ENCODE measurements at places on chromosomes 5 and 9.
A peak's percentile ranks its signal among the peaks of the same experiment; 100 is the strongest.

GRCh38 chr9:78030553-78031443 is 813 bp downstream of the GNAQ start:
- DNase-seq: peak; percentile 36

GRCh38 chr9:124197177-124198095 is 60.3 kb upstream of the NEK6 start:
- DNase-seq: no peak

DNA sequence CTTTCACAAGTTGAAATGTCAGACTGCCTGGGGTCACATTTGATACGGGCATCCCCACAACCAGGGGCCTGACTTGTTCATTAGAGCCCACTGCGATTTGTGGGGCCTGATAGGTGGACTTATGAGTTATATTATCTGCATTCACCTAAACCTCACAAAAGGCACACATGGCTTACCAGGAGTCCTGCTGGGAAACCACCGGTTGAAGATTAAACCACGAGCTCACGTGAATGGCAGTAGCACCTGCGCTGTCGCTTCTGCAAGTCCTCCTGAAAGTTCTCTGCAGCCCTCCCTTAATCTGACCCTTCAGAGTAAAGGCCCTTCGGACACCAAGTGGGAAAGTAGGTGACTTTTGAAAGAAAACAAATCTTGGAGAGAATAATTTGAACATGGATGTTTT is 68.9 kb downstream of the PPIC start:
- DNase-seq: no peak

DNA sequence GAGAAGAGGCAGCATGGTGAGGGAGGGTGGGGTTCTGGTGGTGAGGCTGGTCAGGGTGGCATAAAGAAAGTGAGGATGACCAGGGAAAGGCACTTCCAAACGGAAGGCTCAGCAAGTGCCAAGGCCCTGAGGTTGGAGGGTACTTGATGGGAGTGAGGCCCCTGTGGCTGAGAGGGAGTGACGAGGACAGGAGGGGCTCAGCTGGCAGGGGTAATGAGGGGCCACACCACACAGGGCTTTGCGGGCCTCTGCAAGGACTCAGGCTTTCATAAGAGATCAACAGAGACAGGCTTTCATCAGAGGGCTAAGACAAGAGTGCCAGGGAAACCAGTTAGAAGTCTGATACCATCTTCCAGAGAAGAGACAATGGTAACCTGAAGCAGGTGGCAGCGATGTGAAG is 23.6 kb downstream of the ARPC5L start:
- no peak for DNase-seq

DNA sequence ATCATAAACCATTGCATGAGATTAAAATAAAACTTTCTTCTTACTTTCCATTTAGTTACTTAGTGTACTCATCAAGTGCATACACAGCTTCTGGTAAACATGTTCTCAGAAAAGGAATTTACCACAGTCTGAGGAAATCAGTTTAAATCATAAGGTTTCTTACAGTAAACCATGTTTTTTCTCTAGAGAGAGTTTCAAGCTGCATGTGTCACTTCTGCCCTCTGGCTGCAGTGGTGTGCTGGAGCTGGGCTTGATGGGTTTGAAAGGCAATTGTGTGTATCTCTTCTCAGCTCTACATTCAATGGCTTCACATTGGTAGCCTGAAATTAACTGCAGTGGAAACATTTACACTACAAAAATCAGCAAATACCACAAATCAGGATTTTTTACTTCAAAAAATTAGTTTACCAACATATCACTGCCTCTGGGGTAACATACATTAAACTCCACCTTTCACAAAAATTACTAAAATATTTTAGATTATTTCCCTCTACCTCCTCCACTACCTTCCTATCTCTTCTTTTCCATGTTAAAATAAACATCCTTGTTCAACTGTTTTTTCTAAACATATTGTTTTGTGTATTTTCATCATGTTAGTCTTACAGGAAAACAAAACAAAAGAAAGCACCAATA is 414.3 kb downstream of the ANXA1 start:
- peak; percentile 0 for DNase-seq

GRCh38 chr5:17482790-17483189 is 15.2 kb upstream of the TAF11L2 start:
- no peak for DNase-seq

- no peak for DNase-seq
These were observed 9.7 kb upstream of the LRRC70 start for GRCh38 chr5:62568800-62569432.

DNA sequence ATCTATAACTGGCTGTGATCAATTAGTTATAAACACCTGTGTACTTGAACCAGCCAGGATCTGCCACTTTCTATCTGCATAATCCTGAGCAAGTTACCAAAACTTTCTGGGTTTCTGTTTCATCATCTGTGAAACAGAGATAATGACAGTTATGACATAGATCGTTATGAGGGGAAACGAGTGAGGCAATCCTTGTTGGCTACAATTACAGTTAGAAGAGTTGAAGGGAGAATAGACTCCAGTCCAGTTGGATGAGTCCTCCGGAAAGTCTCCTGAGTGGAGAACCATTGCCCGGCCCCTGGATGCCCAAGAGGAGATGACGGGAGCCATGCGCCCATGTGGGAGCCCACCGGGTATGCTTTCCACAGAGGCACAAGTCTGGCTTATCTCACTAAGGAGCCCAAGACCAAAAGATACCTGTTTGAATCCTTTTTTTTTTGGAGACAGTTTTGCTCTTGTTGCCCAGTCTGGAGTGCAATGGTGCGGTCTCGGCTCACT is 4.5 kb downstream of the PDE6A start:
- DNase-seq: no peak

DNA sequence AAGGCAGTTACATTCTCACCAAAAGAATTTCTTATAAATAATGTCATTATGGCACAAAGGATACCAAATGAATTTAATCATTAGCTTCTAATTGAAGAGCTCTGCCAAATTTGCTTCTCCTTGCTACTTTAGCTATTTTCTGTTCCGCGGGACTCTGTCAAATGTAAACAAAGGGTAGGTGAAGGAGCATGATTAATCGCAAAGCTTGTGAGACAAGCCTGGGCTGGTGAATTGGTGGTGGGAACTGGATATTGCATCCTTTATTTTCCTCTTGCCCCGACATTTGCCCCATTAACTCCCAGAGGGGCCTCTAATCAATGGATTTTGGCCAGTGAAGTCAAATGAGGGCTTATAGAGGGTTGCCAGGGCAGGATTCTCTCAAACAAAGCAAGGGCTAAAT is 234.2 kb upstream of the RFX3 start:
- DNase-seq: no peak

- DNase-seq: no peak
These were observed 19.9 kb downstream of the URM1 start for GRCh38 chr9:128390813-128391711.

GRCh38 chr5:16486711-16487111 is 21.1 kb upstream of the ZNF622 start:
- no peak for DNase-seq

DNA sequence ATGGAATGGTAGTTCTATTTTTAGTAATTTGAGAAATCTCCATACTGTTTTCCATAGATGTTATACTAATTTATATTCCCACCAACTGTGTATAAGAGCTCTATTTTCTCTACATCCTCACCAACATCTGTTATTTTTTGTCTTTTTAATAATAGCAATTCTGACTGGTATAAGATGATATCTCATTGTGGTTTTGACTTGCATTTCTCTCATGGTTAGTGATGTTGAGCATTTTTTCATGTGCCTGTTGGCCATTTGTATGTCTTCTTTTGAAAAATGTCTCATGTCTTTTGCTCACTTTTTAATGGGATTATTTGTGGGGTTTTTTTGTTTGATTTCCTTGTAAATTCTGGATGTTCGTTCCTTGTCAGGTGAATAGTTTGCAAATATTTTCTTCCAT is 154.4 kb downstream of the ZSWIM6 start:
- DNase-seq: peak; percentile 34

- peak; percentile 69 for DNase-seq
These were observed 6.9 kb upstream of the NIPSNAP3A start for GRCh38 chr9:104740621-104741020.

- no peak for DNase-seq
These were observed 5.5 kb downstream of the TTC16 start for GRCh38 chr9:127721391-127721821.

- no peak for DNase-seq
These were observed 844 bp downstream of the POLR3G start for GRCh38 chr5:90475436-90475980.

- peak; percentile 88 for DNase-seq
These were observed 8.4 kb upstream of the RGS3 start for GRCh38 chr9:113454914-113455761.

DNA sequence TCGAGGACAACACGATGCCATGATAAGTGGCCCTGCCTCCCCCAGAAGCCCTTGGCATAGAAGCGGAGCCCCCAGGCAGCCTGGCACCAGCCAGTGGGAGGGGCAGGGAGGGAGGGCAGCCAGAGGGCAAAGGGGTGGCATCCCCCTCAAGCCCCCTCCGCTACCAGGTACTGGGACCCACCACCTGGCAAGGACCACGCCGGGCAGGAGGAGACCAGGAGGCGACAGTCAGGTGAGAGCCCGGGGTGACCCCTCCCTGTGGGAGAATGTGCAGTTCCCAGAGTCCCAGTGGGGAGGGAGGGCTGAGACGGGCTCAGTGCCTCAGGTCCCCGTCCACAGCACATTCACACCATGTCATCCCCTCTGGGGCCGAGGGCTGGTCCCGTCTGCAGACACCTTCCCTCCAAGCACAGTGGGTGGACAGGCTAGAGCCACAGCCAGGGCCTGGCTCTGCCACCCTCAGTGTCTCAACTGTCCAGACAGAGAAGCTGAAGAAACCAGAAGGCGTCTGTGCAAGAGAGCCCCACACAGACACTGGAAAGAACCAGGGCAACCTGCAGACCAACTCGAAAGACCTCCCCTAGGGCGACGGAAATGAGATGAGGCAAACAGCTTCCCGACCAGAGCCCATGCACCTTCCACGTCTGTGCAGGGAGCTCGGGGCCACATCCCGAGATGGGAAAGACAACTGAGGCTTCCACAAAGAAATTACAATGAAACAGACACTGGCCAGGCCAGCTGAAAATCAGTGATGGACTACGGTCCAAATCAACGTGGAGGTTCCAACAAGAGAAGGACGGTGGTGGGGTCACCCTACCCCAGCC is 11.1 kb downstream of the BRD3 start:
- DNase-seq: no peak

DNA sequence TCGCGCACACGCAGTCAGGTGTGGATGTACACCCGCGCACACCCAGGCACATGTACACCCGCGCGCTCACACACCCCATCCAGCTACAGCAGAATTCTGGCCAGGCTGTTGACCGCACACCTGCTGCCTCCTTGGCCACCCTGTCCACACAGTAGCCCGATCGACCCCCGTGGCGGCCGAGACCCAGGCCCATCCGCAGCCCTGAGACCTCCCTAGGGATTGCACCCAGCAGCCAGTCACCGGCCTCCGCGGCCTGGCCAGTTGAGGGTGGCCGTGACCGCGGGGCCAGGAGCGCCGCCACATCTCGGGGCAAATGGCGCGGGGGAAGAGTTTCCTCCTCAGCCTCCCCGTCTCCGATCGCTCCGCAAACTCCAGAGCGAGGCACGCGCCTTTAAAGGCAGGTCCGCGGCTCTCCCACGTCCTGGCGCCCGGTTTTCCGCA is 774 bp upstream of the ADAMTS16 start:
- no peak for DNase-seq

- no peak for DNase-seq
These were observed 31.3 kb downstream of the TNFSF15 start for GRCh38 chr9:114774524-114774923.

GRCh38 chr5:73365301-73365853 is 83.2 kb downstream of the FOXD1 start:
- peak; percentile 96 for DNase-seq

- no peak for DNase-seq
These were observed 512.3 kb upstream of the DAP start for GRCh38 chr5:11273180-11273903.

- DNase-seq: no peak
These were observed 19.4 kb downstream of the FXN start for GRCh38 chr9:69054989-69055388.

DNA sequence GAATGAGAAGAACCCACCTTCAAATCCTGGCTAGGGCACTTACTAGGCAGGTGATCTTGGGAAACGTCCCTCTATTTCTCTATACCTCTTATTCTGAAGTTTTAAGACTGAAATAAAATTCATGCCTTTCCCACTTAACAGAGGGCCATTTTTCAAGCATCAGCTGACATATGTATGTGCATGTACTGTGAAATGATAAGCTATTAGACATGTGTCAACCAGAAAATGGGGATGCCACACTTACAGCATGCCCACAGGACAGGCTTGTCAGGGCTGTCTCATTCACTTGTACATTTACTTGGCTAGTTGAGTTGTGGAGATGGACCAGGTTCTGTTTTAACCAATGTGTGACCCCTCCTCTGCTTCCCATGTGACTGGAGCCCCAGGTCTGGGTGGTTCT is 78.5 kb downstream of the C9orf152 start:
- no peak for DNase-seq

GRCh38 chr5:69167929-69168328 is 979 bp downstream of the CCNB1 start:
- no peak for DNase-seq

- DNase-seq: no peak
These were observed 578 bp upstream of the TNFAIP8 start for GRCh38 chr5:119355244-119355638.

DNA sequence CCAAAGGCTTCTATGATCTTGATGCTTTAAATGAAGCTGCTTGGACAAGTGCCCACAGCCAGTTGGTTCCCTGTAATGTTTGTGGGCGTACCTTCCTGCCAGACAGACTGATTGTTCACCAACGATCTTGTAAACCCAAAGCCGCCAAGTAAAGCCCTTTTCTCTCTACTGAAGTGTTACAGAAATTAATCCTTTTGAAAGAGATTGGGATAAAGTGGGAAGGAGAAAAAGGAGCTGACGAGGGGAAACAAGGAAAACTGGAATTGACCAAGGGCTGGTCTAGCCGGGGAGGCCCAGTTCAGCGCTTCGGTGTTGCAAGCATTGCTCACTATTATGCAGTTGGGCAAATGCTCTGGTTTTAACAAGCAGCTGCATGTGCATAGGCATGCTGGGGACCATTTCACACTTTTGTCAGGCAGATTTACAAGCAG is 53.2 kb downstream of the ZNF474 start:
- DNase-seq: peak; percentile 80

DNA sequence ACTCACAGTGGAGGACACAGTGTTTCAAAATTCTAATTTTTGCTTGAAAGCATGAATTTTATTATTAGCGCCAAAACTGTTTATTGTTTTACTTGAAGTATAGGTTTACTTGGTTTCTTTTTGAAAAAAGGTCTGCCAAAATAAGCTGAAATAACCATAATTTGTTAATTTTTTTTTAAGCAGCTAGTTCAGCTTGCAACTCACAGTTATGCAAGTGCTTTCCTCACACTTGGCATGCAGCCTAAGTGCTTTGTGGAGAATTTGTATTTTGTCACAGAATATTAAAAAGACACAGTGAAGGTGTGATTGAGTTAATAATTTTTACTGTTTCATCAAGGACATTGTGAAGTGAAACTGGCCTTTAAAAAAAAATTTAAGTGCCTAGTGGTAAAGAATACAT is 21.6 kb downstream of the PBX3 start:
- no peak for DNase-seq

DNA sequence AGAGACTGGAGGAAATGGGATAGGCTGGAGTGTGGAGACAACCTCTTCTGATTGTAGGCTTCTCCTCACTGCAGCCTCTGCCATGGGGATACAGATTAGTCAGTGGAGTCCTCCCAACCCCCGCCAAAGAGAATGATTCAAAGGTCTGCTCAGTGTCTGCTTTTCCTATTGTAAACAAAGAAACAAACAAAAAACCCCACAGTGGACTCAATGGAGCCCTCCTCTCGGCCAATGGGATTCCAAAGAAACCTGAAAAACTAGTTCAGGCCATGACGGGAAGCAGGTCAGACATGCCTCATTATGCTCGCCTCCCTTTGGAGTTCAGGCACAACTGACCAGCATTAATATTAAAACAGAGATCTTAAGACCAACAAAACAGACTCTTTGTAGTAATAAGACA is 85.8 kb downstream of the SEC61B start:
- DNase-seq: no peak
